Activated T-cell treated with anti-CD3 and anti-CD28 coated beads, Interleukin-2, amount 50 U/mL, for 4 hours (primary cell): ENCODE measurements at places on chromosomes 7 and 10.

DNA sequence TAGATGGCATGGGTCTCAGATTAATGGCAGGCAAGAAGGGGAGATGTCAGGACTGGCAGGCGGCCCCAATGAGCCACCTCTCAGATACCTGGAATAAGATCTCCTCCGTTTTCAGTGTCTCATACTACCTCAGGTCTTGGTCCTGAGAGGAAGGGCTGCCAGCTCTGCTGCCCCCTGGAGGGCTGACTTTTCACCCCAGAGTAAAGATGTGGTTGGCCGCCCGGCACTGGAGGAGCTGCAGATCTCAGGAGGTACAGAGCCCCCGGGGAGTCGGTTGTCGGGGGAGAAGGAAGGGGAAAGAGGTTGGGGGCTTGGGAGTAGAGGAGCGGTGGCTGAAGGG, 642 bp upstream of the COL13A1 start:
- no peak for DNase-seq

DNA sequence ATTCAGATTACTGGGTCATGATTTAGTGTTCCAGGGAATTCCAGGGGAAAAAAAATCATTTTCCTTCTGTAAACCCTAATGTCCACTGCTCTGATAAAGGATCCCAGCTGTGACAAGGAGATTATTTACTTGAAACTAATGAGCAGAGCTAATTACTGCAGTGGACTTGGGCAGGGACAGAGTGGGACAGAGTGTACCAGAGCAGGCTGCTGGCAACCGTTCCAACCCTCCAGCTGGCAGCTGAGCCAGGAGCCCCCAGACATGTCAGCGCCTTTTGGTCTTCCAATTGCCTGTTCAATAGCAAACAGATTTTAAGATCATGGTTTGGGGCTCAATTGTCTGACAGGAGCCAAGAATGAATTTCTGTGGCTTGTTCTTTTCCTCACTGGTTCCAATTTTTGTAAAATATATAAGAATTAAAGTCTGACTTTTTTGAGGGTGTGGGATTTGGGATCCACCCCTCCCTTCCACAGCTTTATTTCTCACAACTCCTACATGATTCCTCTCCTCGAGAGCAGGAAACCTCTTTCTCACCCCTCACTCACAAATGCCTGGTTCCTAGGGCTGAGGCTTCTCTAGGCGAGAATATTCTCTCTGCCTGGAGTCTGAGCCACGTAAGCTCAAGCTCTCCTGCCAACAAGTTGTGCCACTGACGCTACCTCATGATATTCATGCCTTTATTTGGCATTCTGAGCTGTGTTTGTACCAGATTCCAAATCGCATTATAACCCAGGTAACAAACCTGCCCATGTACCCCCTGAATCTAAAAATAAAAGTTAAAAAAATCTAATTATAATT, 20.6 kb upstream of the FAM180A start:
- DNase-seq: no peak

- no peak for DNase-seq
Observed at GRCh38 chr10:79927111-79927828, 21.6 kb downstream of the SFTPD start.

GRCh38 chr7:141700848-141701371, 1.1 kb downstream of the DENND11 start:
- no peak for DNase-seq

DNA sequence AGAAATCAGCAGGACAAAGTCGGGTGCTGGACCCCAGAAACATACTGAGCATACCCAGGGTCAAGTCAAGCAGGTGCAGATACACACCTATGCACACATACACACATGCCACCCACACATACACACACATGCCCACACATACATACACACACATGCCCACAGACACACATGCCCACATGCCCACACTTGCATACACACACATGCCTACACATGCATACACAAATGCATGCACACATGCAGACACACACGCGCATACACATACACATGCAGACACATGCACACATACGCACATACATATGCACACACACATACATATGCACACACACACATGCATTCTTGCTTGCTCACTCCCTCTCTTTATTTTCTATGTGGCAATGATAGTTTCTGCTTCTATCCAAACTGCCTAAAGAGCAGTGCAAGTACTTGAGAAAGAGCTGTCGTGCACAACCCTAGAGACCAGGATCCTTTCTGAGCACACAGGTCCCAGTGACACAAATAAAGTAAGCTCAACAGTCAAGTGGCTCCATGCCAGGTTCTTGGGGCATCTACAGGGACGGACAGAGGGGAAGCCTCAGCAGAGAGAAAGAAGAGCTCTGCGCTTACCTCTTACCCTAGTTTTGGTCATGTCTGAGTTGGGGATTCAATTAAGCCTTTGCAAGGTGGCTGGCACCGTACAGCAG, 83.7 kb downstream of the EBF3 start:
- DNase-seq: no peak

DNA sequence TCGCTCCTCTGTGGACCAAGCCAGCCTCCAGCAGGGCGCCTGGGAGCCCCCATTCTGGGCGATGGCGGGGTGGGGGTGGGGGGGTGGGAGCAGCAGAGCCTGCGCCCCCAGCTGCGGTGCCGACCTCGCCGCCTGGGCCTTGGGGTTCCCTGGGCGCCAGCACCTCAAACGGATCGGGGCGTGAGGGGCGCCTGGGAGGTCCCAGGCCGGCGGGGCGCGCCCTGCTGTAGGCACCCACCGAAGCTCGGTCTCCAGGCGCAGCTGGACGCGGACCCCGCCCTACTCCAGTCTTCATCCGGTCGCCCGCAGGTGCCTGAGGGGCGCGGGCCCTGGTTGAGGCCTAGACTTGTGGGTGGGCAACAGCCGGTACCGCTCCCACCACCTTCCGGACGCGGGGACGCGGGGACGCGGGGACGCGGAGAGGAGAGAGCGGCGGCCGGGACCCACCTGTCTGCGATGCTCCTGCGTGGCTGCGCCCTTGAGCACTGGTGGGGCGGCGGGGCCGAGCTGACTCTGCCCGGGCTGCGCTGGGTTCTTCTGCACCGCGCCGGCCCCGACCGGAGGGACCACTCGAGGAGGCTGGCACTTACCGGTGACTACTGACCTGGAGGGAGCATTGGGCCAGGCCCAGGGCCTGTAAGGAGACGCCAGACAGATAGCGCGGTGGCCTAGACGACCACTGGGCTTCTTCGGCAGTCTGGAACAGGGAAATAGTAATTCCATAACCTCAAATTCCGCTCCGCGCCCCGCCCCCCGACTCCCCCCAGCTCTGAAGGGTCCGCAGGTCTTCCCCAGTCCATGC, 5.5 kb upstream of the KCP start:
- DNase-seq: no peak

GRCh38 chr7:152896217-152896616, 136.7 kb downstream of the ACTR3B start:
- DNase-seq: no peak

DNA sequence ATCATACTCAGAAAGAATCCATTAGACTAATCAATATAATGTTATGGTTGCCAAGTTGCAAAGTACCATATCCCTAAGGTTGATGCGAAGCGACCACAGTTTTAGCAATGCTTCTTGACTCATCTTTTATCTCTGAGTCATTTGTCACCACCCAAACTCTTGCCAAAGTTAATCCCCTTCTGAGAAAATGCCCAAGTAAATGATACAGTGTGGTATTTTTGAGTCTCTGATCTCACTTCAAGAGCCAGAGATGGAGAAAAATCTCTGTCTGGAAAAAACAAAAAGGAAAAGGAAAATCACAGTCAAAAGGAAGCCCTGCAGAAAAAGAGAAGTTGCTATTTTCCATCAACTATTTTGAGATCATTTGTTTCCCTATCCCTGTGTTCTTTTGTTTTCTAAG, 26.7 kb upstream of the OTUD1 start:
- DNase-seq: no peak

- no peak for DNase-seq
Observed at GRCh38 chr10:78752708-78753107, 316.1 kb upstream of the ZMIZ1 start.

- no peak for DNase-seq
Observed at GRCh38 chr7:38235606-38236005, 37.8 kb downstream of the TARP start.

- no peak for DNase-seq
Observed at GRCh38 chr10:130438861-130439260, 302.7 kb downstream of the GLRX3 start.

DNA sequence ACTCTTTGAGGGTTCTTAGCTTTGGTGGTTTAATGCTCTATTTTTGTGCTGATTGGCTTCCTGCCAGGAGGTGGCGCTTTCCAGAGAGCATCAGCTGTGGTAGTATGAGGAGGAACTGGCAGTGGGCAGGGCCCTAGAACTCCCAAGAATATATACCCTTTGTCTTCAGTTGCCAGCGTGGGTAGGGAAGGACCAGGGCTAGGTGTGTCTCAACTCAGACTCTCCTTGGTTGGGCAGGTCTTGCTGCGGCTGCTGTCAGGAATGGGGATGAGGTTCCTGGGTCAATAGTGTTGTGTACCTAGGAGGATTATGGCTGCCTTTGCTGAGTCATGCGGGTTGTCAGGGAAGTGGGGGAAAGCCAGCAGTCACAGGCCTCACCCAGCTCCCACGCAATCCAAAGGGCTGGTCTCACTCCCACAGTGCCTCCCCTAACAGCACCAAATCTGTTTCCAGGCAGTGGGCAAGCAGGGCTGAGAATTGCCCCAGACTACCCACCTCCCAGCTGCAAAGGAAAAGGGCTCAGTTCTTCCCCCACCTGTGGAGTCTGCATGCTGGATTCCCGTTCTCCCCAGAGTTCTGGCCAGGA, 191.5 kb downstream of the PHTF2 start:
- no peak for DNase-seq

DNA sequence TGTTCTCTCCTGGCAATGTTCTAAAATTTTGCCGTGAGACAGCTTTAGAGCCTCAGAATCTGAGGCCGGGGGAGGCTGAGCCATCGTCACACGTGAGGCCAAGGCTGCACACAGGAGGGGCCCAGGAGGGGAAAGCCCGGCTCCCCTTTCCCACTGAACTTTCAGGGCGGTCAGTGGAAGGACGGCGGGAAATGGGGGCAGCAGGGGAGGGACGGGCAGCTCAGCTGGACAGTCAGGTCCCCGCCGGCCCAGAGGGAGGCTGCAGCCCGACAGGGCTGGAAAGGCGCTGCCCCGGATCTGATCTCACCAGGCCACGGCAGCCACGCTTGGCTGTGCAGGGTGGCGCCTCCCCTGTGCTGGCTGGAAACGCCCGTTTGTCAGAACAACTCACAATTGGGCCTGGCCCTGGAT, 43.3 kb upstream of the ADGRA1 start:
- no peak for DNase-seq

DNA sequence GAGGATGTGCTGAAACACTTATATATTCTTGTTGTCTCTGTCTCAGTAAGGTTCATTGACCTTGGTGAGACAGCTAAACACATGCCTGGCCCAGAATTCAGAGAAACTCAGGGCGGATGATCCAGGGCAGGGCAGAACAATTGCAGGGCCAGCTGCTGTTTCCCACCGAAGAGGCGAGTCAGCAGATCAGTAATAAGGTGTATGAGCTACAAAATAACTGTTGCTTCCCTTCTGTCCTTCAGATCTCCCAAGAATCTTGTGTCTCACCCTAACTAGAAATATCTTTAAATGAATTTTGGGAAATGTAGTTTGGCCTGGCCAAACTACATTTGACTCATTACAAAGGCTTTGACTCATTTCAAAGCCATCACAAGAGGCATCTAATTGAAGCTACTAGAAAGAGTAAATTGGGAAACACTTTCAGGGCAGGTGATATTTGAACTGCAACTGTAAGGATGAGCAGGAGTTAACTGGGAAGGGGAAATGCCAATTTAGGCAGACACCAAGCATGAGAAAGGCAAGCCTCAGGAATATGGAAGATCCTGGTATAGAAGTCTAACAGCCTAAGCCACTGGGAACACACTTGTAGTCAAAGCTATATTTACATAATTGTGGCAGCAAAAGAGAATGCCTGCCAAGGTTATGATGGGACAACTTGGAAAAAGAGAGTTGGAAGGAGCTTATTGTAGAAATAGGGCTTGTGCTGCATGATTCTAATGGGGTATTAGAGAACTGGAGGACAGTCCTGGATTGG, 24.5 kb upstream of the CELF2 start:
- no peak for DNase-seq

DNA sequence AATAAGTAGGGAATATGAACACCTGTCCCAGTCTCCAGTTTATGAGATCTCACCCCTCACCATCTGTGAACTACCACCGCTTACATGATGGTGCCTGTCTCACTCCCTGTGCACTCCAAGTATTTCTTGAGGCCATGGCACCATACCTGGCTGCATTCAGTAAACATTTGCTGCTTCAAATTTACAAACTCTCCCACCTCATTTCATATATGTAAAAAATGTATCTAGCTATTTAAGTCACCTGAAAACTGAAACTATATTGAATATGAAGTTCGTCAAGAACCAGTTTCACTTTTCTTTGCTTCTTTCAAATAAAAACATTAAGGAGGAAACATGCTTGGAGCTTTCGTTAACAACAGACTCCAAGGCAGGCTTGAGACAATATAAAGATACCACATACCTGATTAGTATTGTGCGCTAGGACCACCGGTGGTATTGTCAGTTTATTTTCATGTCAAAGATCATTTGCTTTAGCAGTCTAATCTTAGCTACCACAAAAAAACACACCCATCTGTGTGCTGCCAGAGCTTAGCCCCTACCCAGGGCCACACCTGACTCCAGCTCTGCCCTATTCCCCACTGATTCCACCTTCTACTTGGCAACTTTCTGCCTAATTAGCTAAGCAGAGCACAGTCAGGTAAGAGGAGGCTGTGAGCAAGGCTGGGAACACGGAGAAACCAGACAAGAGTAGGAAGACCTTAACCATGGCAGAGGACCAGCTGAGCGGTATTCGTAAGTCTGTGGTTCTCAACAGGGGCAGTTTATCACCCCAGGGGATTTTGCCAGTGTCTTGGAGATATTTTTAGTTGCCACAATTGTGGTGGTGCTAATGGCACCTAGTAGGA, 92.0 kb downstream of the ZFAND4 start:
- DNase-seq: no peak

DNA sequence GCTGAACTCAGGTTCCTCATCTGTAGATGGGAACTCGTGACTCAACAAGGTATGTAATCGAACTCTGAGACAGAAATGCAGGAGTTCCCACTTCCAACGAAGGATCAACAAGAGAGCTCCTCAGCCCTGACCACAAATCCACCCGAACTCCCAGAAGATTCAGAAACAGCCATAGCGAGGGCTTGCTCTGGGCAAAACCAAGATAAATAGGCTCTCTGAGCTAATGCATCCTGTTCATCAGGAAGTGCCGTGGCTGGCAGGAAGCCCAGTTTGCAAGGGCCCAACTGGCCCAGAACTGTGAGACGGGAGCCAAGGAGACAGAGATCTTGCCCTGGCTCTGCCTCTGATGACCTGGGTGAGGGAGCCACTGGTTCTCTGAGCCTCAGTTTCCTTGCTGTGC, 141.7 kb upstream of the PFKP start:
- DNase-seq: no peak

- DNase-seq: no peak
Observed at GRCh38 chr10:88097536-88097935, 234.1 kb downstream of the PTEN start.

DNA sequence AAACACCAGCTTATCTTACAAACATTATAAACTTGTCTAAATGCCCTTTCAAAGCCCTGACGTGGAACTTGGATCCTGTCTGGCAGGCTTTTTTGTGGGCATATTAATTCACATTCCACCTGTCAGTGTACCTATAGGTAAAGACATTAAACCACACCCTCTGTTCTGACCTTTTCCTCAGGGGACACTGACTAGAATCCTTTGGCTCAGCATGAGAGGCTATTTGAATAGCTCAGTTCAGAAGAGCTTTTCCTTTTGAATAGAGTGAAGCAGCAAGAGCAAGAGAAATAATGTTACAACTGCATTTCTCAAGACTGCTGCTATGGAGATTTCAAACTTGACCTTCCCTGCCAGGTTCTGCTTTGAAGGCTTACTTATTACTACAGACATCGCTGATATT, 76.9 kb downstream of the CYP51A1 start:
- DNase-seq: no peak

- DNase-seq: no peak
Observed at GRCh38 chr7:151539088-151539671, 19.5 kb upstream of the RHEB start.
